ENCODE measurements at places on chromosomes 2 and 18.

DNA sequence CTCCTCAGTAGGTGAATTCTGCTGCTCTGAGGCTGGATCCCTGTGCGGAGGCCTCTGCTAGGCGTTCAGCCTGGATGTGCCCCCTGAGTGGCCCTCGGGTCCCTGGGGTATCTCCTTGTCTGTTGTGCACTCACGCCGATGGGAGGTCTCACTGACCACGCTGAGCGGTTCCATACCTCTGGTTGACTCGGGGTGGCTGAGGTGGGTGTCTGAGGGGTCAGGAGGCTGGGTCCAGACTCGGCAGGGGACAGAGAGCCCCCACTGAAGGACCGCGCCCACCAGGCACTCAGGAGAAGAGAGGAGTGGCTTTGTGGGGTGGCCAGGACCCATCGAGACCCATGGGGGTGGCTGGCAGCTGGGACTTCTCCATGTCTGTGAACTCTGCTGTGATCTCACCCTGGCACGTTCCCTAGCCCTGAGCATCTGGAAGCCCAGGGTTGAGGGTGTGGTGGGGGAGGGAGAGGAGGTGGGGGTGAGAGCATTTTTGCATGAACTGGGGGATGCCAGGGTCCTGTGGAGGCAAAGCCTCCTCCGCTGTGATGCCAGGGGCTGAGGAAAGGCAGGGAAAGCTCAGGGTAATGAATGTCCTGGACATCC lies 53.7 kb downstream of the TWIST2 start:
- DNase-seq = no peak

GRCh38 chr2:78175645-78176044 lies 653.5 kb upstream of the LRRTM4 start:
- no peak for DNase-seq

GRCh38 chr2:102489646-102490045 lies 16.6 kb downstream of the SLC9A4 start:
- no peak for DNase-seq

GRCh38 chr2:9693196-9693491 lies 62.3 kb upstream of the YWHAQ start:
- DNase-seq = no peak

DNA sequence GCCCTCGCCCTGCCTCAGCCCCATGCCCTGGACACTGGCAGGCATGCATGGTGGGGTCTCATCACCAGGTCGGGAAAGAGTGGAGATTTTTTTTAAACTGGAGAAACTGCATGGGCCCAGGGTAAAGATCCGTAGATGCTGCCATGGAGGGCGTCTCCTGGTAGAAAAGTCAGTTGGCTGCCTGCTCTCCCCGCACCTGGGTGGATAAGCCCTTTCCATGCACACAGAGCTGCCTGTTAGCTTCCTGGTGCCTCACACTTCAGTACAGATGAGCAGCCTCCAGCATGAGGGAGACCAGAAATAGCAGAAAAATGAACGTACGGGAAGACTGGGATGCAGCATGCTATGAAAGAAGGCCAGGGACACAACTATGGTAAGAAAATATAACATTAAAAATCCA lies 92.0 kb downstream of the ASAP2 start:
- DNase-seq = no peak

DNA sequence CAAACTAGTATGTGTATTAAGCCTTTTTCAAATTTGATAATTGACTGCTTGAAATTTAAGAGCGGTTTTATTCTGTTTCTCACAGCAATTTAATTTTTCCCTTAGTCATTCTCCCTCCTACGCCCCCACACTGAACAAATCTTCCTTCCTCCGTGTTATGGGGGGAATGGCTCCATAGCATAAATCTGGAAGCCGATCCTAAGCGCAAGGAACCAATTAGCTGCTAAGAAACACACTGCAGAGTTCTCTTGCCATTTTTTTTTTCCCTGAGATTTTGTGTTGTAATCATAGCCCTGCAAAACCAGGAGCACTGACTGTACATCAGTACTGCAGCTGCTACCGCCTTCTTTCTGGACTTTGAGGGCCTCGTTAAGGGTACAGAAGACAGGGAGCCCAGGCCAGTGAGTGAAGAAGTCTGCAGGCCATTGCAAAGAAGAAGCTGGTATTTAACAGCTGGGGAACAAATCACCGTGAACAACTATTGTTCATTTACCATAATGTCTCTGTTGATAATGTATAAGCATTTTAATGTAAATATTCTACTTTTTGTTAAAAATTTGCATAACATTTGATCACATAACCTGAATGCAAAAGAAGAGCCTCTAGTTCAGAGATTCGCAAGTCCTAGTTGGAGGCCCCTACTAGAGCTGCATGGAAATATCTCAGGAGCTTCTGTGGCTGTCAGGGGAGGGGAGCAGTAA lies 264.0 kb downstream of the LRATD1 start:
- no peak for DNase-seq

DNA sequence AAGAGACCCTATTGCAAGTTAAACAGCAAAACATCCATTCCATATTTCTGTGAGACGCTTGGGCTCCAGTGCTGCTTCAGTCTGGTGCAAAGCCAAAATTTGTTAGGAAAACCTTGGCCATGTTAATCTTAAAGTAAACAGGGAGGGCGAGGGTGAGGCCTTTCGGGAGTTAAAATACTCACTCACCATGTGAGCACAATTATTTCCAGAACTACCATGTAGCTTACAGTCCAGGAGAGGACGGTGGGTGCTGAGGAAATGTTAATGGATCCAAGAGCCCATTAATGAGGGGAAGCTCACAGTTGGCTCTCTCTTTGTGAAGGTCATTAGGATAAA lies 286.4 kb downstream of the SLC8A1 start:
- no peak for DNase-seq

- peak; percentile 91 for DNase-seq
These were observed 47.5 kb upstream of the SP3 start for GRCh38 chr2:174012347-174013314.

DNA sequence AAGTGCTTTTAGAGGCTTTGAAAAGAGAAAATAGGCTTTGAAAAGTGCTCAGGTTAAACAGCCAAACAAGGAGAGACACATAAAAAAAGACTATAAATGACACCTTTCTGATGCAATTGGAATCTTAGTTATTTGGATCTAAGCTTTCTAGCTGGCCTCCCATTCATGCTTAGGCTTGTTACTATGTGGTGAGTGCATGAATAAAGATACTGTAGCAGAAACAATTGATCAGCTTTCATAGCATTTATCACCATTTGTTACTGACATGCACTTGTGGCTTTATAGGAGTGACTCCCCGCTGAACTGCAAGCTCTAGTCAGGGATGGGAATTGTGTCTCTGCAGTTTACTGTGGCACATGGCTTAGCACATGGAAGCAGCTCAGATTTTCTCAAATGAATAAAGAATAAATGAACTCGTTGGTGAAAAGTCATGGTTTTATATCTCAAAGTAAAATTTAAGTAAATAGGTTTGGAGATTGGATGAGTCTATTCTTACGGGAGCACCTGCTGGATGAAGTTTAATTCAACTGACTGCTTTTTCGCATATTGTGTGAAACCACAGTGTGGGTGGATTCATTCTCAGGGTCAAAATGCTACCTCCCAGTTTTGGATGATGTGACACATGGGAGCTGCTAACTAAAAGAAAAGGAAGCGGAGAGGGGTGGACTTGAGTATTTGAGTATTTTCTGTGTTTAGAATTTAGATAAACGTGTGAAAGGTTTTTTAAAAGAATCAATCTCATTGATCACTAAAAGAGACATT lies 91.1 kb upstream of the NOL4 start:
- DNase-seq = no peak

- no peak for DNase-seq
These were observed 93.3 kb downstream of the KLHL29 start for GRCh38 chr2:23478087-23478932.

DNA sequence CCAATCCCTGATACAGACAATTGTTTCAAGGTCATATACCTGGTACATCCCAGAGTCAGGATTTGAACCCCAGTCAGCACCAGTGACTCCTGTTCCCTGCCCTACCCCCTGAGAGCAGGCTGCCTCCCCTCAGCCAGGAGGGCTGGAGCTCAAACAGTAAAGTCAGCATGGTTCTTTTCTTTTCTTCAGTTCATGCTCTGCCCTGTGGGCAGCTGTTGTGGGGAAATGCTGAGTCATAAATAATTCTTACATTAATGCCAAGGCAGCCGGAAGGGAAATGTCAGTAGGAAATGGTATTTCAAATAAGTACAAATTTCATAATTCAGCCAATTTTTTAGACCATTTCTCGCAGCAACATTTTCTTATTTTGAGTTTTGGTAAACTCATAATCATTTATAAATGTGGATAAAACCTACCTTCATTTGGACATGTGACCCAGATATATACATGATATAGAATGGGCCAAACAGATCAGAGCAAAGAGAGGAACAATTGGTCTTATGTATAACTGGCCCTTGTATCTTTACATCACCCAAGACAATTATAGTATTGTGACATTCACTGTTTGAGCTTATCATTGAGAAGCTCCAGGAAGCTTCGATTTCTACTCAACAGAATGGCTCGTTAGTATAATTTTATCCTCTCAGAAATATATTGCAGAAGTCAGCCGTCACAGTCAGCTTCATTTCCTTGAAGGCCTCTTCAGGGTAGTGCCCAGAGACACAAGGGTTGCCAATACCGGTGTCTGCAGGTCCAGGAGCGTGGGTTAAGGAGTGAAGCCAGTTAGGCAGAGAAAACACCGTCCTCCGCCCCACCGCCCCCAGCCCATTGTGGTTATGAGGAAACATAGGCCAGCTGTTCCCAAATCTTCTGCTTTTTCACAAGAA lies 28.0 kb upstream of the SCYGR1 start:
- DNase-seq = no peak

DNA sequence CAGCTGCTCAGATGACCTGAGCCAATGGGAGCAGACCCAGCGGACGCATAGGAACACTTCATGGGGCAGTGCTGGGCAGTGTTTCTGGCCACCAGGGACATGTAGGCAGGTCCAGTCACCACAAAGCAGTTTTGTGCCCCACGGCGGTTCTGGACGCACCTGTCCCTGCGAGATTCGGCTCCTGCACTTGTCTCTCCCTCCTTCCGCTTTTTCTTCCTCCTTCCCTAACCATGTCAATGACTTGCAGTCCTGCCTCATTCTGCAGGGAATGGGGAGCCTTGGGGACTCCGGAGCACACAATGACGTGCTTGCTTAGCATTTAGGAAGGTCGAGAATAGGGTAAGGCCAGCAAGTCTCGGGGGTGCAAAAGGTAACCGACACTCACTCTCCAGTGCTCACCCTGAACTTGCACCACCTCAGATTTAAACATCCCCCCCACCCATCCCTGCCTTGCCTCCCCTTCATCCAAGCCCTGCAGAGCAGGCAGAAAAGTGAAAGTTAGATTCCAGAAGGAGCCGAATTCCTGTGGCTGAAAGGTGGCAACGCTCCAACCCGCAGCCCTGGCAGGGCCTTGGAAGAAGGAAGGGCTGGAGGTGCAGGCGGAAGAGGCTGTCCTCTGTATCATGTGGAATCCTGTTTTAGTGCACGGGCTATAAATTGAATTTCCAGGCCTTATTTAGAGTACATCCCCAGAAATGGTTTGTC lies 40.5 kb upstream of the ATG16L1 start:
- DNase-seq = no peak

- no peak for DNase-seq
These were observed 134.3 kb upstream of the AQP4 start for GRCh38 chr18:26999797-27000196.

DNA sequence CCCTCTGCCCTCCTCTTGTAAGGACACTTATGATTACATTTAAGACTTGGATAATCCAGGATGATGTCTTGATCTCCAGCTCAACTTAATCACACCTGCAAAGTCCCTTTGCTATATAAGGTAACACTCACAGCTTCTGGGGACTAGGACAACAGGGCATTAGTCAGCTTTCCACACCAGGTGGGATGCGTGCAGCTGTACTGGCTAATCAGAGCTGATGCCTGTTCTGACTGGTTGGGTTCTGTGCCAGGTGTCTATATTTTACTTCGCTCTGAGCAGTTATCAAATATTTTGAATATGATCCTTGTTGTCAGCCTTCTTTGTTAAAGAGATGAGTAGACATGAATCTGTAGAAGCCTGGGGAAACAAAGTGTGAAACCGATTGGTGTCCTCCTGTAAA lies 115.5 kb upstream of the ATP8B1 start:
- DNase-seq = peak; percentile 13

- DNase-seq = no peak
These were observed 642.3 kb upstream of the LINC00305 start for GRCh38 chr18:64791236-64791635.

- no peak for DNase-seq
These were observed 5.1 kb downstream of the KLHL23 start for GRCh38 chr2:169738566-169739229.

GRCh38 chr2:68404893-68405799 lies 40.1 kb downstream of the PLEK start:
- no peak for DNase-seq

DNA sequence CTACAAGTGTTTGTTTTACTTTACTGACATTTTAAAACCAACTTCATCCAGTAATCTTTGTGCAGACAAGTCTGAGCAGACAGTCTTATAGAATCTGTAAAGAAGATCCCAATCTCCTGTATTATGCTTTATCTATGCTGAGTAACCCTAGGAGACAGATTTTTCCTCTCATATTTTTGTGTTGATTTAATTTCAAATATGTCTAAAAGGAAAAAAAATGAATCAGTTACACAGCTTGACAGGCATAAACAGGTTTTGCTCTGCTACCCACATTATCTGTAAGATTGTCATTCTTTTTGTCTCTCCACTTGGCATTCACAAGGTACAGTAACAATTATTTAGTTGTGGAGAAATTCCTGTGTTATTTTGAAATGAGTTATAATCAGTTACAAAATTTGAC lies 415.0 kb downstream of the NYAP2 start:
- no peak for DNase-seq

- DNase-seq = peak; percentile 10
These were observed 213.7 kb upstream of the ARL4C start for GRCh38 chr2:234710587-234710986.

DNA sequence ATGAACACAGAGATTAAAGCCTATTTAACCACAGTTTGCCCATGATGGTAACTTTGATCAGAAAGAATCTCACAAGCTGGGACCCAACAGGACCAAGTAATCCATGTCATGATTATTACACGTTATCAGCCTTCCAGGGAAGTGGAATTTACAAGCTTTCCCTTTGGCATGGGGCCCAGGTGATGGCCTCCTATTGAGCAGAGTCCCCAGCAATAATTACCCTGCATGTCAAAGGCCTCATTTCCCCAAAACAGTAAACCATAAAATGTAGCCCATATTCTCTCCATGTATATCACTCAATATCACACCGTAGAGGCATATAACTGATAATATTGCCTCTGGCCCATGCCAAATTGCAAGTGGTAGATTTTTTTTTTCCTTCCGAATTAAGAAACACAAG lies 38.9 kb downstream of the PRKRA start:
- DNase-seq = no peak

GRCh38 chr2:97669448-97669847 lies at the start of gene C2orf92:
TSS of gene C2orf92 (plus strand) at chr2:97669713. CDS start at chr2:97669789, 76 bp downstream.
- no peak for DNase-seq

GRCh38 chr2:224546926-224547325 lies 38.2 kb downstream of the CUL3 start:
- DNase-seq = no peak

DNA sequence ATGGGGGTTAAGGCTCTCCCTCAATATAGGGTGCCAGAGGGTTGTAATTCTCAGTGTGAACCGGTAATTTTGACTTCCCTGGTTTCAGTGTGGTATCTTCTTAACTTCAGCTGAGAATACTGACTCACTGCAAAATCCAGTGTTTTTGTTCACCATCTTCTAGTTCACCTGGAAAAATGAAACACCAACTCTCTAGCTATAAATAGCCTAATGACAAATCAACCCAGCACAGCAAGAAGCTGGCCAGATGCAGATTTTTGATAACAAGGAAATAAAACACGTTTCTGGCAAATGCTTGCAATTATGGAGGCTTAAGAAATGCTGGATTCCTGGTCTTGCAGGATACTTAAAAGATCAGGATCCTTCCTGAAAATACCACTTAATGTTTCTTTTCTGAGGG lies 192.3 kb downstream of the CLIP4 start:
- no peak for DNase-seq

Data from vagina (tissue), 2 donors.